GM23338 (cell line): ENCODE measurements at places on chromosomes 2 and 18. TPM values are rescaled to one million over a fixed set of nuclear protein-coding genes. Genes with fewer than 3 reads are reported as not detected.

DNA sequence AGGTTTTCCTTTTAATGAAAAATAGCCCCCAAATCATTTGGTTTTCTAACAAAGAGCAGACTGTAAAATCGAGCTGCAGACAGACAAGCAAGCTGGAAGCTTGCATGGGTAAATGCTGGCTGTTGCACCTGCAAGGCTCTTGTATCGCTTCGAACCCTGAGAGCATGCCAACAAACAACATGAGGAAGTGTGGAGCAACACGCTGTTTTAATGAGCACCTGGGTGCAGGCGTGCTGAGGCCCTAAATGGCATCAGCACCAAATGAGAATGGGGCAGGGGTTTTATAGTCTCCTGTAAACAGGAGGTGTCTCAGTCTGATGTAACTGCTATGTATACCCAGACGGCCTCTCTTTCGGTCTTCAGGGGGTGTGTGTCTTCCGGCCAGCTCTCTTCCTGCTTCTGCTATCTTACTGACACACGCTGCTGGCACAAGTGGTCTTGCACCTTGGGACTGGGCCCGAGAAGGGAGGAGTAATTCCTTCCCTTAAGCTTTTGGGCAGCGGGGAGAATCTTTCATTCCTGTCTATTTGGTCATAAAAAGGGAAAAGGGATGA lies 31.9 kb upstream of the CDH2 start:
- no peak for DNase-seq

GRCh38 chr2:171139860-171140259 lies 20.8 kb downstream of the TLK1 start:
- DNase-seq, result peak; percentile 75

- no peak for DNase-seq
Measured at GRCh38 chr2:241564596-241565410, 6.3 kb downstream of the BOK start.

The COL5A2 gene
- 19.7 and 20.2 TPM in 2 replicates for total RNA-seq

The GKN2 gene
- total RNA-seq, result not detected in 2 replicates

DNA sequence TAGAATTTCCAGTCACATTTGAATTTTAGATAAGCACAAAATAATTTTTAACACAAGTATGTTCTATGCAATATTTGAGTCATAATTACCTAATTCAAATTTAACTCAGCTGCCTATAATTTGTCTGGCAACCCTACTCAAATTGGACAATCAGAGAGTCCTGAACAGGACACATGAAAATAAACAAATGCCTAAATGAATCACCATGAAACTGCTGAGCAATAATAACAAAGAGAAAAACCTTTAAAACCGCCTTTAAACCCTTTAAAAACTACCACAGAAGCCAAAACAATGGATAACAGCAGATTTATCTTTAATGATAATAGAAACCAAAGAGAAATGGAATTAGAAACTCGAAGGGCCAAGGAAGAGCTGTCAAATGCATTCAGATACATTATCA lies 39.5 kb downstream of the ARL4C start:
- DNase-seq, result no peak

GRCh38 chr2:156399224-156399949 lies 36.8 kb upstream of the GPD2 start:
- peak; percentile 23 for DNase-seq

The LONRF2 gene
- 0.24 and 0.35 TPM in 2 replicates for total RNA-seq

DNA sequence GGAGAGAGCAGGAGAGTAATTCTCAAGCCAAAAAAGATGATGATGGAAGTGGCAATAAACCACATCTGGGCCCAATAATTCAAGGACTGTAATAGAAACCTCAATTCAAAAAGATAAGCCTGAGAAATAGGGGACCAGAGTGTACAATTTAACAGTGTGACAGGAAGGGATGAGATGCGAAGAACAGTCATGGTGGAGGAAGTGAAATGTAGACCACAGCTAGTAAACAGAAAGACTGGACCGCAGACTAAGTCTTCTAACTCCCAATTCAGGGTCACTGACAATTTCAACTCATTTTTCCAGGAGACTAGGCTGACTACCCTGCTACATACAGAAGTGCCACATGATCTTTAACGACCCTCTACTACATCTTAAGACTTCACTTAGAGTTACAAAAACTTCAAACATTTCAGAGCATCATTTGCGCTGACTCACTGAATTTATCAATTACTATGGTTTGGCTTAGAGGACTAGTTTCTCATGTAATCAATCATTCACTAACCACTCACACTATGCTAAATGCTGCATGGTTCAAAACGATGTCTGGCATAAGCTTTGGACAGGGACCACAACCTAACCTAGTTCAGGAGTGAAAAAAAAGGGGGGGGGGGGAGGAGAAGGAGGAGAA lies 9.0 kb downstream of the CUL3 start:
- DNase-seq, result no peak

GRCh38 chr2:206535260-206535986 lies 92.1 kb downstream of the ADAM23 start:
- DNase-seq, result no peak

DNA sequence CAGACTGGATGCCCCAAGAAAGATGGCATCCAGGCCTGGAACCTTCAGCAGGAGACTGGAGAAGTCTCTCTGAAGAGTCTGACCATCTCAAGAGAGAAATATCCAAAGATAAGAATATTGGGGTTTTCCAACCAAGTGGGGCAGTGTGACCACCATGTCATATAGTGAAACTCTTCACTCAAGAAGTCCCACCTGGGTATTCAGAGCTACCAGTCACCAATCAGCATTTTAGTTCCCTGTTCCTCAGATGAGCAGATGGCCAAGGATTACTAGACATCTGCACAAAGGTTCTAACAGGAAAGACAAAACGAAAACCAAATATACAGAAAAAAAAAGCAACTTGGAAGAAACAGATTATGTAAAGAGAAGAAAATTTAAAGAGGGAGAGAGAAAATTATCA lies 38.5 kb upstream of the CXCR4 start:
- DNase-seq, result no peak

The GALNT14 gene
- 7.7 and 10.4 TPM in 2 replicates for total RNA-seq

The PLCL1 gene
- 0.12 TPM in 1 of 2 replicates, not detected in the other for total RNA-seq

DNA sequence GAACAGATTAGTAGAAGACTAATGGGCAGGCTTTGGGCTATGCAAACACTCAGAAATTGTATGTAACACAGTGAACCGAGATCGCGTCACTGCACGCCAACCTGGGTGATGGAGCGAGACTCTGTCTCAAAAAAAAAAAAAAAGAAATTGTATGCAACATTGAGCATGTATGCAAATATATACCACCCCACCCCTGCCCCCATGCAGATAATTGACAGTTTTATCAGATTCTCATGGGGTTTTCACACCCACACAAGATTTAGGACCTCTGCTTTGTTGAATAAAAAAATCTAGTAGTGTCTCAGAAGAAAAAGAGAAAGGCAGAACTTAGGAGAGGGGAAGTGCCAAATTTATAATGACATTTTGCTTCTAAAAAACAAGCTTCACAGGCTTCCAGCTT lies 131.6 kb upstream of the FN1 start:
- DNase-seq, result no peak

DNA sequence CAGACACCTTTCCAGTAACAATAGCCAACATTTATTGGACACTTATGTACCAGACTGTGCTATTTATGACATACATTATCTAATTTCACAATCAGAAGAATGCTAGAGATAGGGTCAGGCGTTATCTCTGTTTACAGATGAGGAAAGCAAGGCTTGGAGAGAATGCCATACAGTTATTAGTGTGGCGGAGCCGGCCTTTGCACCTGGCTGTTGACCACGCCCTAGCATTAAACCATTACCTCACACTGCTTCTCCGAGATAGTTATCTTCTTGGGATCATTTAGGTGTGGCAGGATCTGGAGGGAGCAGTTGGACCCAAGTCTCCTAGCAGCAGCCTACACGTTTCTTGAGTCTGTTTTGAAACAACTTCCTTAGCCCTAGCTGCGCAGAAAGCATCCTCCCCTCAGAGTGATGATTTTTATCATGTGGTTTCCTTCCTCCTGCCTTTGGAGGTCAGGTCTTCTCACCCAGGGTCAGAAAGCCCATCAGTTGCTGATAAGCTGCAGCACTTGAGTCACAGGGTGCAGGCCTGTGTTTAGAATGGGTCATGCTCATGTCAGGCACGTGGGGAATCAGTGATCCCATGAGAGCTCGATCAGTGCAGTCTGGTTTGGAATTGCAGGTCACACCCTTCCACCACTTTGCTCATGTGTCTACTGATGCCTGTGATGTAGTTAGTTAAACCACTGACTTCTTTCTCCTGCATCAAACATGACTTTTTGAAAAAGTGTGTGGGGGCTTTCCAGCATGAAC lies 118.2 kb downstream of the SPTBN1 start:
- DNase-seq, result no peak

DNA sequence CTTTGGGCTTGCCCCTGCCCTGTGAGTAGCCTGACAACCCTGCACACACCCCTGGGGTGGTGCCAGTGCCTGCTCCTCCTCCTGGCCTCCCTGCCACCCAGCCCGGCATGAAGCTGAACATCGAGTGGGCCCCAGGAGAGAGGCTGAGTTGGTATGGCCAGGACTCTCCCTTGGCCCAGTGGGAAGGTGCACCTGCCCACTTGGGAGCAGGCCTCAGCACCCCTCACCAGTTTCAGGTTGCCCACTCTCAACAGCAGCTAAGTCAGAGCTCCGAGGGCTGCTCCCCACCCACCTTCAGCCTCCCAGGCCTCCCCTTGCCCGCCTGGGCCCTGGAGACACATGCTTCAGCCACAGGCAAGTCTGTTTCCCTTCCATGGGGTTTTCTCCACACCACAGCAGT lies 203.1 kb downstream of the KLHL29 start:
- no peak for DNase-seq

DNA sequence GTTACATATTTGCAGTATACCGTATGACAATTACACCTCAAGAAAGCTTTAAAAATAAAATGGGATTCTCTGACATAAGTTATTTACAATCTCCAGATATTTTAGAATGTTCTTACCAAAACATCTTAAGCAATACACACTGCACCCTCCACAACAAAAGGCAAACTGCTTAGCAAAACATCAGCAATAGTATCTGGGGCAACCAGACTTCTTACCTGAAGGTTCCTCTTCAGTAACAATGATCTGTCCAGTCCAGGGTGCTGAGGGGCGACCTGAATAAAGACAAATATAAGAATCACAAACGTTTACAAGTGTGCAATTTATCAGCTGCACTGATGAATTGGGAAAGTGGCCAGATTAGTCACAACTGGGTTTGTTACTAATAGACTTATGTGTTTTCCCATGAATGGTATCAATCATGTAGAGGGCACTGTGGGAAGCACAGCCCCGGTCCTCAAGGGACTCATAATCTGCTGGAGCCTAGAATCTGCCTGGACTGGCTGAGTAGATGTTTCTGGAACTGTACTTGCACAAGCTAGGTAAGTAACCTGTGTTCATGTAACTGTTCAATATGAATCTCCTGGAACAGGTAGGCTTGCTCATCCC lies 70.7 kb downstream of the MYOM1 start:
- DNase-seq, result no peak
